CD8-positive, alpha-beta T cell (primary cell): ENCODE measurements at places on chromosomes 3 and 15. TPM values are rescaled to one million over a fixed set of nuclear protein-coding genes. Genes with fewer than 3 reads are reported as not detected.

Gene SLC12A1
- not detected for total RNA-seq

Gene CKMT1A
- not detected for total RNA-seq

Gene C3orf22
- total RNA-seq = not detected

Gene ISL2
- not detected for total RNA-seq

Gene TRANK1
- 34.9 TPM for total RNA-seq

Gene LRRC31
- not detected for total RNA-seq

Gene CXCR6
- 9.2 TPM for total RNA-seq

Gene CPNE9
- 0.60 TPM for total RNA-seq

Gene GALNT15
- not detected for total RNA-seq

Gene CPLX3
- 0.36 TPM for total RNA-seq

Gene ZMAT3
- total RNA-seq = 8.7 TPM

Gene P3H2
- not detected for total RNA-seq

Gene ATP2B2
- not detected for total RNA-seq

Gene NRG4
- total RNA-seq = not detected

Gene IL17RD
- total RNA-seq = not detected

Gene SI
- not detected for total RNA-seq
